ENCODE measurements at places on chromosomes 3 and 15.

GRCh38 chr3:43913036-43913948, 222.6 kb downstream of the ABHD5 start:
- no peak for DNase-seq

DNA sequence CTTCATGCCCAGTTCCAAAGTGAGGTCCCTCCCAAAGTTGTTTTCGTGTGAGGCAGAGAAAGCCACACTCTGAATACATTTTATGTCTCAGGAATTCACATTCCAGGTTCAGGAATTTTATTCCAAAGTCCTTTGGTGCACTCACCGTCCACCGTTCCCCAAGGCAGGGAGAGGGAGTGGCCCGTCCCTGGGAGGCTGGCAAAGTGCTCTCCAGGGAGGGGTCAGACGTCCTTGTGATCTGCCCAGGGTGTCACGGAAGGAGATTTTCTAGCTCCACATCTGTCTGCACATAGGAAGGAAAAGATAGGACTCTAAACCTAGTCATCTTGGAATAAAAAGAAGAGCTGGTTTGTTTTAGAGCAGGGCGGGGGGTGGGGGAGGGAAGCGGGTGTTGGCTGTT, 47.9 kb downstream of the KLF13 start:
- DNase-seq: no peak

- DNase-seq: no peak
Measured at GRCh38 chr3:125594125-125594524, 1.2 kb downstream of the OSBPL11 start.

DNA sequence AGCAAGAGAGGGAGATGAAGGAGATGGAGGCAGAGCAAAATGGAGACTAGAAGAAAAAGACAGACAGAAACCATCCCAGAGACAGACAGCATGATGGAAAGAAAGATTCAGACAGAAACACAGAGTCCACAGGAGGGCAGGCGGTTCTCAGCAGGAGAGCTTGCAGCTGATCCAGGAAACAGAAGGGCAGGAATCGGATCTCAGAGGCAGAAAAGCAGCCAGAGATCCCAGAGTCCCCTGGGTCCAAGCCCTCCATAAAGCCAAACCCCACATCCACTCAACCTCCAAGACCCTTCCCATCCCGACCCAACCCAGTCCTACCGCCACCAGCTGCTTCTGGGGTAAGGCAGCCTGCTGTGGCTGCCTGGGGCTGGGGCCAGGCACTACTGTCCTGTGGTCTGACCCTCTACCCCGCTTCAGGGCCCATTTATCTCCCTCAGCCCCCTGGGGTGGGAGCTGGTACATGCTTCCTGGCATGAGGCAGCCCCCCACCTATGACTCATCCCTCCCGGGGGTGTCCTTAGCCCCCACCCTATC, at the start of gene UCN2:
TSS of gene UCN2 (minus strand) at position 400 of the 537 bp plus-strand sequence. CDS start 657 bp downstream, outside the sequence.
- DNase-seq: no peak

- DNase-seq: no peak
Measured at GRCh38 chr3:99128725-99129505, 227.4 kb upstream of the DCBLD2 start.

DNA sequence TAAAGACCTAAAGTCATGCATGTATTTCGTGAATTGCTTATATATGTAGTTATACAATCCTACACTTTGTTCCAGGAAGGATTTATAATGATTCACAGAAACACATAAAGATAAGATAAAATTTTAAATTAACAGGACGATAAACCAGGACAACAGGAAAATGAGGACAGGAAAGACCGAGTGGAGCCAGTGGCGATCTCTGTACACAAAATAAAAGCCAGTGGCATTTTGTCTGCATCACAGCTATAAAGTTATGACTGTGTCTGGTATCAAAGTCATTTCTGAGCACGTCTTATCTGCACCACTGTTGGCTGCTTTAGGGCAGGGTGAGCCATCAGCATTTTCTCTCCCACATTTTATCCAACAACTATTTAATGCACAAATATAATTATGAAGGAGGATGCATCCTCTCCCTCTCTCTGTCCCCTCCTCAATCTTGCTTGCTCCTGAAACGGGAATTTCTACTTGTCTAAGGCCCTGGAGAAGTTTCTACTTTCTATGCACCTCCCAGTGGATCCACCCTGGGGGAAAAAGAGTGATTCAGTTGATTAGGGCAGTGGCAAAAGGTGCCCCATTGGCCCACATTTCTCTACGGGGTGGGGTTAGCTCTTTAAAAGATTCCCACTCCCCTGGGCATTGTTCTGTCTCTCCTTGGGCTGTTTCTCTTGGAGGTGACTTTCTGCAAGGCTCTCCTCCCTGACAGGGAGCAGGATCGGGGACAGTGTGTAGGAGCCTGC, 159.4 kb upstream of the UBE2E1 start:
- no peak for DNase-seq

GRCh38 chr3:171984883-171985282, 54.5 kb upstream of the FNDC3B start:
- DNase-seq: no peak

DNA sequence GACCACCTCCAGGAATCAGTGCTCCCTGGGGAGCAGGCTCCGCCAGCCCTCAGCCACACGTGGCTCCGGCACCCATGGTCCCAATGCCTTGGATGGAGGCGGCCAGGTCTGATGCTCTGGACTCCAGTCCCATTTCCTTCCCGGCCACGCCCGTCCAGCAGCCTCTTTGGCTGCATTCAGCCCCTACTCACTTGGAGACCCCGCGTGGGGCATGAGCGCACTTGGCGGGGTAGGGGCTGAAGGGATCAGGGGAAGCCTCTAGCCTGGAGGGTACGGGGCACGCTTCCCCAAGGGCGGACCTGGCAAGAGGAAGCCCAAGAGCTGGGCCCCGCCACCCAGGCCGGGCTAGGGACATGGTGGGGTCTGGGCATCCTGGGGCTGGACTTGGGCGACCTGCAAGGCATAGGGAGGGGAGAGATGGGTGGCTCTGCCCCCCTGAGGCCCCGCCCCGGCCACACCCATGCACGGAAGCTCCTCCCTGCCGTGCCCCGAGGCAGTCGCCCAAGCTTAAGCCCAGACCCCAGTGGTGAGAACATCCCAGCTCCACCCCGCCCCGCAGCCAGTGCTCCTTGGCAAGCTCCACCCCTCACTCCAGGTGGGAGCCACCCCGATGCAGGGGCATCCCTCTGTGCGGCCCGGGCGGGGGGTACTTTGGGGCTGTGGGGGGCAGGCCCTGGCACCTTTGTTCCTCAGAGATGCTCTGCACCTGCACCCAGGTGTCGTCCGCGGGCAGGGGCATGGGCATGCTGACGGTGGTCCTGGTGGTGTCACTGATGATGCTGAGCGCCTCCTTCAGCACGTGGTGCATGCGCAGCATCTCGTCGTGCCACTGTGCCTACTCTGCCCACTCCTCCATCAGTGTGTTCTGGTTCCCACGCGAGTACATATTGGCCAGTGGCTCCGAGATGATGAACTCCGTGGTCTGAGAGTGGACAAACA, 163.5 kb downstream of the GOLGA6L4 start:
- DNase-seq: no peak

- DNase-seq: no peak
Measured at GRCh38 chr15:47715856-47716445, 1.4 kb upstream of the SEMA6D start.

DNA sequence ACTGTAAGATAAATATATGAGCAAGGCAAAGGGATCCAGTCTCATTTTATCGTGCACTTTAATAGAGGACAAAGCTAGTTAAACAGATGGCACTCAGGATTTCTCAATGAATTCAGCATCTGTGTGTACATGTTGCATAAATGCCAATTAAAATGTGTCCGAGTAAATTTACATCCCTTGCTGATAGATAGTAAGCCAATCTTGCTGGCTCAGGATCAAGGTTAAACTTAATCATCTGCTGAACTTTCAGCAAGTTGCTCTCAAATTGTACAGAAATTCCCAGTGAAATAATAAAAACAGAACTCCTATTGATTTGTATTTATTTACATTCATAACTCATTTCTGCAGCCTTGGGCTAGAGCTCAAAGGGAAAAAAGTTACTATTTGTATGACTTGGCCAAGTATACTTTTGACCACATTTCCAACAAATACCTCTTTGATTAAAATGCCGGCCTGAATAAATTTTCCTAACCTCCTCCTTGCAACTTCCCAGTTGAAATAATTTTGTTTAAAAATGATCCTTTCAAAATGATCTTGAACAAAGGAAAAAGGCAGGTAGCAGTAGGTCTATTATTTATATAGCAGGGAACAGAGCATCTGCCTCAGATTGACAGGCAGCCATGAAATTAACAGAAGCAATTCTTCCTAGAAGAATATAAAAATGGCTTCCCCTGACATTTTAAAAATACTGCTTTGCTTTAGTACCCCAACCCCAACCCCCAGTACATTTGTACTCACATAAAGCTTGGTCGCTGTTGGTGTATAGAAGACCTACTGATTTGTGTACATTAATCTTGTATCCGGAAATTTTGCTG, 1001.9 kb downstream of the ROBO1 start:
- no peak for DNase-seq

- no peak for DNase-seq
Measured at GRCh38 chr3:150810641-150811040, 47.7 kb upstream of the SIAH2 start.

GRCh38 chr3:66738625-66739365, 238.0 kb upstream of the LRIG1 start:
- DNase-seq: no peak

DNA sequence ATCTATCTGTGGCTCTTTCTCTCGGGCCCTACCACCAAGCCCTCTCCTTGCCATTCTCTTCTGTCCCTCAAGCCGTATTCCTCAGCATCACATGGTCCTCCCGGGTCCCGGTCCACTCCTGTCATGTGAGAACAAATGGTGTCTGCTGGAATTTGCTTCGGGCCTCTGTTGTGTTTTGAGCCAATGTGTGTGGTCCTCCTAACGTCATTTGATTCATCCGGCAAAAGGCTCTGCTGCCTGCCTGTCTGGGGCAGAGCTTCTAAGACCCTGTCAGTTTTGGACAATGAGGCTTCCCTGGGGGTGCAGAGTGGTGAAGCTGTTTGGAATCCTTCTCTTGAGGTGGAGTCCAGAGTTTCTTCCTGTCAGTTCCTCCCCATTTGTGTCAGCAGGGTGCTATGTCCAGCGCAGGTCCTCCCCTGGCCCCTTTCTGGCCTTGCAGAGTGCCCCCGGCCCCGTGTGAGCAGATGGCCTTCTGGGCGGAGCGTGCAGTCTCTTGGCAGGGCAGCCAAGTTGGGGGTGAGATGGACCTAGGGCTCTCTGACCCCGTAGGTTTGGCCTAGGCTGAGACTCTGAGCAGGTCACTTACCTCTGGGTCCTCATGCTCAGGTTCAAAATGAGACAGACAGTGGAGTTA, 93.6 kb downstream of the APBA2 start:
- no peak for DNase-seq

DNA sequence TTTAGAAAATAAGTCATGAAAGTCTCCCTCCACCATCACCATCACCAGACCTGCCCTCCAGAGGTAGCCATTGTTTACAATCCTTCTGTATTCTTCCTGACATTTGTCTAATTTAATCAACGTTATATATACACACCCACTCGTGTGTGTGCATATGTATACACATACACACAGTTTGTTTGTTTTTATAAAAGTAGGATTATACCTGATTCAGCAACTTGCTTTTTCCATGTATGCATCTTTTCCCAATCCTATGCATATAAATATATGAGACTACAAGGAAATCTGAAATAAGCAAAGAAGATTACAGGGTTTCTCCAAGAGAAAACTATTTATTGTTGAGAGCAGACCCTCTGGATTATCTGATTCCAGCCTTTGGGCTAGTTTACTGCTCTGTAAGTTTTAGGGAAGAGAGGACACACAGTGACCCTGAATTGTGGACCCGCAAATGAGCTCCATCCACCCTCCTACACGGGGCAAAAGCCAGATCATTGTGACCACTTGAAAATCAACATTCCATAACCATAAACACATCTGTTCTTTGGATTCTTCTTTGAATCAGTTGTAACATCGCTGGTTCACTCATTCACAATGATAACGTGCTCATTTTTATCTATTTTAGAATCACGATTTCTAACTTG, 104.3 kb downstream of the CPN2 start:
- DNase-seq: no peak

DNA sequence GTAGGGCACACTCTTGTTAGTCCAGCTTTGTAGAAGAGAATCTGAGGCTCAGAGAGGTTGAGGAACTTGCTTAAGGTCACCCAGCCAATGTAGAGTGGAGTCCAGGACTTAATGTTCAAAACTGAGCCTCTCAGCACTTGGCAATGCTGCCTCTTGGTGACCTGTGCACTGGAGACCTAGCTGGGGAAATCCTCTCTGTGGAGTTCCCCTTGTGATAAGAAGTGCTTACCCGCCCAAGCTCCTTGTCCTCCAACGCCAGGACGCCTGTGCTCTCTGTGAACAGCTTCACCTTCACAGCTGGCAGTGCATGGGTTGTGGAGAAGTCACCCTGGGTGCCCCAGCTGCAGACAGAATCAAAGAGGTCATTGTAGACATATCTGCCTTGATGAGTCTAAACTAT, 219.1 kb upstream of the FEZF2 start:
- no peak for DNase-seq

GRCh38 chr15:99925661-99926461, 192.6 kb upstream of the LYSMD4 start:
- DNase-seq: no peak

DNA sequence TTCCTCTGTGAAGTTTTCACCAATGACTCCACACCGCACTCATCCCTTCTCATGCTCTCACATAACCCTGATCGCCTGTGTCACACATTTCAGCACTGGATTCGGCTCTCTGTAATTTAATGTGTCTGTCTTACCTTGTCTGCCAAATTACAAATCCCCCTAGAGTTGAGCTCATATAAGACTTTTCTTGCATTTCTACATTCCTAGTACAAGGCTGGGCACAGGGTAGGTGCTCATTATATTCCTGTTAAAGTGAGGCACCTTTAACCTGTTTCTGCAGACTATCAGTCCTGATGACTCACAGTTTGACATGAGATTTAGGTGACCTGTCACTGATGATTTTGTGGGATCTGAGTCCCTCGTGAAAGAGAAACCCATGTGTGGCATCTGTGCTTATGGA, 22.6 kb downstream of the TGM5 start:
- no peak for DNase-seq

DNA sequence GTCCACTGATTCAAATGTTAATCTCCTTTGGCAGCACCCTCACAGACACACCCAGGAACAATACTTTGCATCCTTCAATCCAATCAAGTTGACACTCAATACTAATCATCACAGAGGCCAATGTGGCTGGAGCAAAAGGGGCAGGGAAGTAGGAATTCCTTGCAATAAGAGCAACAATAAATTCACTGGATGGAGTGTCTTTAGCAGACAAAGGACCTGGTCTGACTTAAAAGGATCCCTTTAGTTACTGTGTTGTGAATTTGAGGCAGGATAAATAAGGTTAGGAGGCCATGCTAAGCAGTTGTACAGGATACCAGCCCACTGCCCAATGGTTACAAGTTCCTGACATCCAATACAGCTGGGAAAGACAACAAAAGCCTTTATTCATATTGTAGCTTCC, 12.3 kb upstream of the GFM1 start:
- DNase-seq: no peak

GRCh38 chr15:62453375-62453774, 288.3 kb upstream of the C2CD4B start:
- no peak for DNase-seq
